ENCODE measurements at places on chromosomes 7 and 10. TPM values are rescaled to one million over a fixed set of nuclear protein-coding genes. Genes with fewer than 3 reads are reported as not detected.

DNA sequence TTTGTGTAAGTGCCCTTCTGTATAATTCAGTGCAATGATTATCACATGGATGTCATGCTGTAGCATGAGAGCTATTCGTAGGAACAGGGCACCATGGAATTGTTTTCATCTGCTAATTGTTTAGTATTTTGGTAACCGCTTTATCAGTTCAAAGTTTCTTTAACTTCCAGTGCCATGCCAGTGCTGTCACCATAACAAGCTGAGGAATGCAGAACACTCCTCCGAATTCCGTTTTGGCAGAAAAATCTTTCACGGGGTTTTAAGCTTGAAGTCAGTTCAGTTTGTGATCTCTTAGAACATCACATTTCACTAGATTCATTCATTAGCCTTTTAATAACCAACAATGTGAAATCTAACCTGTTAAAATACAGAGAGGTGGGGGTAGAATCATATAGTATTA lies 117.2 kb upstream of the SEMA3C start:
- no peak for DNase-seq
- no peaks in the 10 kb centered on the region for H3K27me3 ChIP-seq
- H3K4me1 ChIP-seq = no peaks in the 10 kb centered on the region
- no peak overlapping the region for H3K4me3 ChIP-seq
- H3K27ac ChIP-seq = no peak overlapping the region
- H3K36me3 ChIP-seq = no peaks in the 10 kb centered on the region

DNA sequence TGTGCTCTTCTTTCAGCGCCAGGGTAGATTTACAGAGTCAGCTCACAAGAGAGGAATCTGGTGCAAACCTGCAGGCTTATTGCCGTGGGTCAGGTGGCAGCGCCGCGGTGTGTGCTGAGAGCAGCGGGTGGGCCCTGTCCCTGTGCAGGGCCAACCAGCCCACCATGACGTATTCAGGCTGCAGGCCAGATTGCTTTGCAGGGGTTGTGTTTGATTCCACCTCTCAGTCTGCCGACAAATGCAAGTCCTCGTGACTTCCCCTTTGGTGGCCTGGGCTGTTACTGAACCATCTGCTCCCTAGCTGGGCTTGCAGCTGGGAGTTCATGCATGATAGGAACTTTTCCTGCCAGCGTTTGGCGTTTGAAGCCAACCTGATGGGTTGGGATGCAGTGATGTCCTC lies 66.7 kb upstream of the LEP start:
- no peak for DNase-seq
- no peaks in the 10 kb centered on the region for H3K36me3 ChIP-seq
- H3K27me3 ChIP-seq = no peaks in the 10 kb centered on the region

DNA sequence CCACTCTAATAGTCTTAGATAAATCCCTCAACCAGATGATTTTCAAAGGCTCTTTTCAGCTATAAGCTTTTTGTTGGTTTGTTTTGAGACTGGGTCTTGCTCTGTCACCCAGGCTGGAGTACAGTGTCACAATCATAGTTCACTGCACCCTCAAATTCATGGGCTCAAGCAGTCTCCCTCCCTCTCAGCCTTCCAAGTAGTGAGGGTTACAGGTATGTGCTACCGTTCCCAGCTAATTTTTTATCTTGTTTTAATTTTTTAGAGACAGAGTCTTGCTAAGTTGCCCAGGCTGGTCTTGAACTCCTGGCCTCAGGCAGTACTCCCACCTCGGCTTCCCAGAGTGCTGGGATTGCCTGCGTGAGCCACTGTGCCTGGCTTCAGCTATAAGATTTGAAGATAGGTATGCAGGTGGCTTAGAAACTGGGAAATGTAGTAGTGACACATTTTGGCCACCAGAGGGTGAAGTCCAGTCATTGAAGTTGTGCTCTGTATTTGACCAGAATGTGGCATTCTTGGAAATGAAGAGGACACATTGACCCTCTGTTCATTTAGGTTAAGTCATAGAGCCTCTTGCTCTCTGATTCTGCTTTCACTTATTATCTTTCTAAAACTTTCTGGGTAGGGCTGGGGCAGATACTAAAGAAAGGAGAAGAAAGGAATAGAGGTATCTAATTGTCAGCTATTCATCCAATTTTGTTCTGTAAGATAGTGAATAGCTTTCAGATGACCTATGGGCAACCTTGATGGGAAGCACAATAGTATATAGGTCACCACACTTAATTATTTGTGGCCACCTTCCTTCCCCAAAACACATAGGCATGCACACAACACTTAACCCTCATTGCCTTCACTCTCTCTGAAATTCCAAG lies 36.0 kb downstream of the R3HCC1L start:
- no peaks in the 10 kb centered on the region for H3K27me3 ChIP-seq
- H3K27ac ChIP-seq = no peak overlapping the region
- no peak overlapping the region for H3K4me3 ChIP-seq
- no peak for DNase-seq

The VTI1A gene
- total RNA-seq = 36.8 TPM

The MPP7 gene
- total RNA-seq = 50.3 TPM

The BCCIP gene
- 37.7 TPM for total RNA-seq

Data from sigmoid colon (tissue), 7 donors.